Camera-type eye (tissue), 1 donor: ENCODE measurements at places on chromosomes 12 and 14. TPM values are rescaled to one million over a fixed set of nuclear protein-coding genes. Genes with fewer than 3 reads are reported as not detected.

Gene ACTR6
- 43.8 TPM for total RNA-seq

Gene KLHL33
- 0.99 TPM for total RNA-seq

Gene GPR137C
- total RNA-seq = 42.0 TPM

Gene OVCH1
- 0.33 TPM for total RNA-seq

Gene EFS
- total RNA-seq = 33.1 TPM
